ENCODE measurements at places on chromosomes 2 and 18.

GRCh38 chr2:98476192-98476868, 31.7 kb downstream of the INPP4A start:
- no peak for DNase-seq

GRCh38 chr2:207166349-207167098, 776 bp upstream of the KLF7 start:
- peak; percentile 37 for DNase-seq

- no peak for DNase-seq
Measured at GRCh38 chr2:11187083-11187619, 31.9 kb downstream of the SLC66A3 start.

GRCh38 chr2:63041592-63041991, 9.0 kb upstream of the OTX1 start:
- DNase-seq, result no peak

DNA sequence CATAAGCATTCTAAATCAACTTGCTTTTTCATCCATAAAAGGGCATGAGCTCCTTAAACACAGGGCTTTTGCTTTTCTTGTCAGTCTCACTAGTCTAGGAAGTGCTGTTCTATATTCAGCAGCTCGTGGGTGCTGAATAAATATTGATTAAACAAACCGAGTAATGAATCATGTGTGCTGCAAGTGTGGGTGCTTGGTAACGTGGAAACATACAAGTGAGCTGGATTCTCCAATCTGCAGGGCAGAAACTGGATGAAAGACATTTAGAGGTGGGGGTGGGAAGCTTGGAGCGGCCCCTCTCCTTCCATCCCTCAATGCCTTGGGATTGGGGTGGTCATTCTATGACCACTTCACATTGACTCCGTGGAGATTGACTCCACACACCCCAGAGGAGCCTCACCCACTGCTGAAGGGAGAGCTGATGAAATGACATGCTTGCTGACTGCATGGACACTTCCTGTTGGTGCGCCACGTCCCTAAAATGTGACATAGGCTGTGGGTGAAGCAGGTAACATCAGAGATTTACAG, 114.6 kb downstream of the DOCK10 start:
- no peak for DNase-seq

DNA sequence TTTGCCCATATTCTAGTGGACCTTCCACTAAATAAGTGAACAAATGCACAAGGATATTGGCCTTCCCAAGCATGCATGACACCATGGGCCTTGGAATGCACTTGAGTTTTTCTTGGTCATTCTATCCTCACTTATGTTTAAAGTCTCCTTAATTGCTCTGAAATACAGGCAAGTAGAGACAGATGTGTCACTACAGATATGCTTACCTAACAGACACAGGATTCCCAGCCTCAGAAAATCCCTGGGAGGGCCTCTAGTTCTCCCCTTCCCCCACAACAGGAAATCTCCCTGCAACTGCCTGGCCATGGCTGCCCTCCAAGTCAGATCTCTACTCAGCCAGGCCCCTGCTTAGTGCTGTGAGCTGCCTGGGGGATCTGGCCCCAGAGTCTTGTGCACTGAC, 445.2 kb downstream of the IRS1 start:
- no peak for DNase-seq

DNA sequence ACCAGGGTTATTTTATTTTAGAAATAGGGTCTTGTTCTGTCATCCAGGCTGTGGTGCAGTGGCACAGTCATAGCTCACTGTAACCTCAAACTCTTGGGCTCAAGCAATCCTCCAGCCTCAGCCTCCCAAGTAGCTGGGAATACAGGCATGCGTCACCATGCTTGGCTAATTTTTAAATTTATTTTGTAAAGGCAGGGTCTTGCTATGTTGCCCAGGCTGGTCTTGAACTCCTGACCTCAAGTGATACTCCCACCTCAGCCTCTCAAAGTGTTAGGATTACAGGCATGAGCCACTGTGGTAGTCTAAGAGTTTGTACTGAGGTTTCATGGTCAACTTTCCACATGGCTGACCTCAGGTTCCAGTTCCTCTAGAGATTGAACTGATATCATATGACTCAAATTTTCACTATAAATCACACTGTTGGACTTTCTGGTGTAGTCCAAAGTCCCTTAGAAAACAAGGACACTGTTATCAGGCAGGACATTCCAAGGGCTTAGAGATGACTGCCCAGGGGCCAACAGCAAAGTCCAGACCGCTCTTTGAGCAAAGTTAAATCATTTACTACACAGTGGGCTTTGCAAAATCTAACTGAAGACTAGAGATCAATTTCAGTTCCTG, 82.0 kb upstream of the MEX3C start:
- DNase-seq, result no peak

- DNase-seq, result no peak
Measured at GRCh38 chr2:209563453-209563852, 139.6 kb downstream of the MAP2 start.

DNA sequence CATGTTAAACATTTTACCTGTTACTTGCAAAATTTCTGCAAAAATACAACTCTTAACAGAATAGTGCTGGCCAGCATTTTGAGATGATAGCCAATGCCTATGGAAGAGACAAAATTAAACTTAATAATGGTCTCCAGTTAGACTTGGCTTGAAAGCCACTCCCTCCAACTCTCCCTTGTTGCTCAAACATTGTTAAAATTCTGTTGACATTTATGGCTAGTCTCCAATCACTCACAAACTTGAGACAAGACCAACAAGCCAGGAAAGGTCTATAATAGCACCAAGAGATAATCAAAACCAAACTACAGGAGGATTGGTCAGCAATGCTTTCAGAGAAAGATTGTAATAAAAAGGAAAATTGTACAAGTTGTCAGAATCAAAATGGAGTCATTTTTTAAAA, 770.7 kb upstream of the NXPH2 start:
- DNase-seq, result no peak

DNA sequence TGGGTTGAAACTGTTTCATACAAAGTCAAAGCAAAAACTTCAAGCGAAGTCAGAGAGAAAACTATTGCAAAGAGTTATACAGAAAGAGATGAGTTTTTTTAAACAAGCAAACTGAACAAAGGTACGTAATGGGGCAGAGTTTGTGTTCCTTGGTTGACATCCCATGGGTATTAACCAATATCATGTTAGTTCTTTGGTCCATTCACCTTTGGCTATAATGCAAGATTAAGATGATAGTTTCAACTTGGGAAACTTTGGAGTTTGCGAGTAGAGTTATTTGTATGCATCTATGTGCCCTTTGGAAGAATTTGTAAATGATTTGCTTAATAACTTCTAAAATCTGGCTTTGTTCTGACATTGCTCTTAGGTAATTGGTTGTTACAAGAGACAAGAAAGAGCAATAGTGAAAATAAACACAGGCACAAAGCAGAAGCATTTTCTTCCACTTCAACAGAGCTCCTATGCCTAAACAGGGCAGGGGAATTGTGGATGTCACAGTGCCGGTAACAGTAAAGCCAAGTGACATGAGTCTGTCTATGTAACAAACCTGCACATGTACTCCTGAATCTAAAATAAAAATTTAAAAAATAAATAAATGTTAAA, 936.1 kb downstream of the SUCLG1 start:
- DNase-seq, result no peak

- DNase-seq, result no peak
Measured at GRCh38 chr2:219023045-219023605, 18.2 kb downstream of the CFAP65 start.

- DNase-seq, result no peak
Measured at GRCh38 chr2:148302526-148302925, 281.6 kb downstream of the MBD5 start.

DNA sequence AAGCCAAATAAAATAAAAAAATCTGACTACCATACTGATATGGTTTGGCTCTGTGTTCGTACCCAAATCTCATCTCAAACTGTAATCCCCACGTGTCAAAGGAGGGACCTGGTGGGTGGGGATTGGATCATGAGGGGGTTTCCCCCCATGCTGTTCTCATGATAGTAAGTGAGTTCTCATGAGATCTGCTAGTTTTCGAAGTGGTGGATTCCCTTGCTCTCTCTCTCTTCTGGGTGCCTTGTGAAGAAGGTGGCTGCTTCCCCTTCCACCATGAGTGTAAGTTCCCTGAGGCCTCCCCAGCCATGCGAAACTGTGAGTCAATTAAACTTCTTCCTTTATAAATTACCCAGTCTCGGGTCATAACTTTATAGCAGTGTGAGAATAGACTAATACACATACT, 123.8 kb upstream of the WDSUB1 start:
- no peak for DNase-seq

DNA sequence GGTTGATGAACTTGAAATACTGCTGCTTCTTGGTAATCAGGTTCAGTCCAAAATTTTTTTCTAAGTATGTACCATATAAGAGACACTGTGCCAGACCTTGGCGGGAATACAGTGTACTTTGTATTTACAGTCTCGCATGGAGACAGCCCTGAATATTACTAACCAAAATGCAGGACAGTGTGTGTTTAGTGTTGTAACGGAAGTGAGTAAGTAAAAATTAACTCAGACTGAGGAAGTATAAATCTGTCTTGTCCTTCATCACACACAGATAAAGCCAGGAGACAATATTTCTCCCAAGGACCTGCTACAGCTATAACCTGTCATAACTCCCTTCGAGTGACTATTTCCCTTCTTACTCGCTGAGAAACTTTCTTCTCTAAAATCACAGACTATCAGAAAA, 76.9 kb downstream of the ACTR3 start:
- DNase-seq, result no peak

DNA sequence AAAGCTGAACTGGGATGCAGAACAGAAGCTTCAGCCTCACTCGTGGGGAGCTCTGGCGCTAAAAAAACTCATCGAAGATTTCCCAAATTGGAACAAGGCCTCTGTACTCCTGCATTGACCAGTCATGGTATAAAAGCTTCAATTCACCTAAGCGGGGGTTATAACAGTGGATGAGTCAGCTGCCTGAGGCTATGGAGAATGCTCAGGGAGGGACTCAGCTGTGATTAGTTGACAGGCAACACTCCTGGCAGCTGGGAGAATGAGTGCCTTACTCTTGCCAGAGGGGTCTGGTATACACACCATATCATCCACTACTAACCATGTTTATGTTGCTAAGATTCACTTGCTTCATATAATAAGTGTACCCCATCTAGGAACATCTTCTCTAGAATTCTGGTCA, 350.6 kb upstream of the VRK2 start:
- no peak for DNase-seq

DNA sequence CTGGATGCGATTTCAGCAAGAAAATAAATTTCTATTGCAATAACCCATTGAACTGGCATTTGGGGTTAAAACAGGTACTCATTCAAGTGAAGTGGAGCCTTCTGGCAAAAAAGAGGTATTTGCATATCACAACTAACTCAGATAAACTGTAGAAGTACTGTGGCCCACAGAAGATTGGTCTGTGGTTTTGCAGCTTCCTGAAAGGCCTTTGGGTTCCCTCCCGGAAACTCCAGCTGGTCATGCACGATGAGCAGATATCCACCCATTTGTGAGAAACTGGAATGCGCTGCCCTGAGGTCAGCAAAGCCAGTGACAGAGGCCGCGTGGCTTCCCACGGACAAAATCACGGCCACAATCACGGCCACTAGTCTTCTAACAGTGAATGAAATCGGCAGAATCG, 106.3 kb downstream of the EPHA4 start:
- no peak for DNase-seq

DNA sequence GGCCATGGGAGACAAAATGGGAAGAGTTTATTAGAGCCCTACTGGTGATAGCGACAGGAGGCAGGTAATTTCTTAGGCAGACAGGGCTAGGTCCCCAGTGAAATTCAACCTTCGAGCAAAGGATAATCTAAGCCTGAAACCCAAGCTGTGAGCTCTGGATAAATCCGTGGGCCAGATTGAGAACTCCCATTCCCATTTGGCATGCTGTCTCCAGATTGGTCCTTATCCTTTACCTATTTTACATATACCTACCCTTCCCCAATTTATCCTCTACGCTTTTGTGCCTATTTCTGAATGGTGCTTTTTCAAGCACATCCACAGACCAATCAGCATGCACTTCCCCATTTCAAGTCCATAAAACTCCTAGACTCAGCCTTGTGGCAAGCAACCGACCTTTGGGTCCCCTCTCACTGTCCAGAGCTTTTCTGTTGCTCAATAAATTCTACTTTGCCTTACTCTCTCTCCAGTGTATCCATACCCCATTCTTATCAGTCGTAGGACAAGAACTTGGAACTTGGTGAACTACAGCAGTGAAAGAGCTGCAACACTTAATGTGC, 268.0 kb downstream of the MYCN start:
- DNase-seq, result no peak

GRCh38 chr18:76463358-76463757, 31.7 kb downstream of the ZNF516 start:
- no peak for DNase-seq
